ENCODE measurements at places on chromosomes 1 and 21. TPM values are rescaled to one million over a fixed set of nuclear protein-coding genes. Genes with fewer than 3 reads are reported as not detected.
A peak's percentile ranks its signal among the peaks of the same experiment; 100 is the strongest.

- no peak for DNase-seq
These were observed 44.6 kb downstream of the JAK1 start for GRCh38 chr1:64921771-64922170.

The WNT9A gene
- not detected for total RNA-seq

- DNase-seq = no peak
These were observed 71.5 kb downstream of the RPS6KC1 start for GRCh38 chr1:213122514-213122929.

DNA sequence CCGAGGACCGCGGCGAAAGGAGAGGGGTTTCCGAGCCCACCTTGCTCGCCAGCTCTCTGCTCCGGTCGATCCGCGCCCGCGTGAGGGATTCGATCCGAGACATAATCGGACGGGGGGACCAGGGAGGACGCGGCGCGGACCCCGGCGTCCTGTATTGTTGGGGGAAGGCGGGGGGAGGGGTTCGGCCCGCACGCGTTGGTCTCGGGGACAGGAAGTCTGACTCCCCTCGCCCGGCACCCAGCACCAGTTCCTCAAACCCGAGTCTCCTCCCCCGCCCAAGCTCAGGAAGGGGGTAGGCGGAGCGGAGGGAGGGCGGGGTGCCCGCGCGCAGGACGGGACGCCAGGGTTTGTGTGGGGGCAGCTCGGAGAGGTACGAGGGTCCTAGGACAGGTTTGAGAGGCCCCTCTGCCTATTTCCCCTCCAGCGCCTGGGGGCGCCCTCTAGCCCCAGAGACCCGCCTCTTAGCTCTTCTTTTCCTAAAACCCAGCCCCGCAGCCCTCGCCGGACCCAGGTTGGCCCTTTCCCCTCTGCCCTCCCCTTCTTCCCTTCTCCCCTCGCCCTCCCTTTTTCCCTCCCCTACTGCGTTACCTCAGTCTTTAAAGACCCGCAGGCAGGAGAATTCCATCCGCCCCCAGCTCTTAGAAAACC lies at the start of gene ARHGEF2:
TSS of gene ARHGEF2 (minus strand) at position 223 of the 648 bp plus-strand sequence. CDS start at position 103, 120 bp downstream.
- DNase-seq = peak; percentile 71

- no peak for DNase-seq
These were observed 41.2 kb upstream of the FOXO6 start for GRCh38 chr1:41319807-41320711.
